ENCODE measurements at places on chromosomes 16 and 17.

- no peak for DNase-seq
These were observed 4.4 kb upstream of the SOX8 start for GRCh38 chr16:977081-977701.

DNA sequence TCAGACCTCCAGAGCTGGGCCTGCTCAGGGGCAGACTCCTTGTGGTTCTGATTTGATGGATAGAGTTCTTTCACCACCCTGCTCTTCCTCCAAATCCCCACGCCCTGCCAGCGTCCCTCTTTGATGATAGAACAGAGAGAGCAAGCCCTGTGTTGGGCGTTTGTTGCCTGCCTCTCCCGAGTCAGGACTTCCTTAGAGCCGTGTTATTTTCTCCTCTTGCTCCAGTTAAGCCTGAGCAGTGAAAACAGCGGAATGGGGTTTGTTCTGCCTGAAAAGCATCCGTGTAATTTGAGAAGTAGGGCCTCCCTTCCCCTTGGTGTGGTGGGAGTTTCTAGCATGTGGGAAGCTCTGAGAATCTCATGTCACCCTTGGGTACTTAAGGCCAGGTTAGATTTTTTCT, 22.1 kb downstream of the TMEM94 start:
- DNase-seq: no peak

DNA sequence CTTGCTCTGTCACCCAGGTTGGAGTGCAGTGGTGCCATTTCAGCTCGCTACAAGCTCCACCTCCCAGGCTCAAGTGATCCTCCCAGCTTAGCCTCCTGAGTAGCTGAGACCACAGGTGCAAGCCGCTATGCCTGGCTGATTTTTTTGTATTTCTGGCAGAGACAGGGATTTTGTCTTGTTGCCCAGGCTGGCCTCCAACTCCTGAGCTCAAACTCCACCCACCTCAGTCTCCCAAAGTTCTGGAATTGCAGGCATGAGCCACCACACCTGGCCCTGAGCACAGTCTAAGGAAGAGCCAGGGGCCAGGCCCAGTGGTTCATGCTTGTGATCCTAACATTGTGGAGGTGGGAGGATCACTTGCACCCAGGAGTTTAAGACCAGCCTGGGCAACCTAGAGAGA, 21.8 kb upstream of the BCO1 start:
- DNase-seq: no peak

DNA sequence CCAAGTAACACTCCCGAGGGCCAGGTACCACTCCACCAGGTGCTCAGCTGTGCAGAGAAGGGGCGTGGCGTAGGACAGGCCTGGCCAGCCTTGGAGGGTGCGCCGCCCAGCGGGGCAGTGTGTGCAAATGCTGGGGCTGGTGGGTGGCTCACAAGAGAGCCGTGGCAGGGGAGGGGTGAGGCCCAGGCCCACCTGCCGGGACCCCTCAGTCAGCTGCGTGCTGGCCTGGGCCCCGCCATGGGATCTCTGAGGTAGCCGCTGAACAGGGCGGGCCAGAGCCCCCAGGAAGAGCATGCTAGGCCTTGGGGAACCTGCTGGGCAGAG, 8.8 kb downstream of the TPSG1 start:
- DNase-seq: no peak

- DNase-seq: no peak
These were observed 4.0 kb upstream of the WNT3 start for GRCh38 chr17:46822388-46822921.

GRCh38 chr16:12881182-12881581, 20.2 kb upstream of the SHISA9 start:
- DNase-seq: no peak

- DNase-seq: no peak
These were observed 506 bp upstream of the COG7 start for GRCh38 chr16:23453338-23454052.

- DNase-seq: no peak
These were observed 83.2 kb downstream of the GRIN2A start for GRCh38 chr16:10098991-10099390.

DNA sequence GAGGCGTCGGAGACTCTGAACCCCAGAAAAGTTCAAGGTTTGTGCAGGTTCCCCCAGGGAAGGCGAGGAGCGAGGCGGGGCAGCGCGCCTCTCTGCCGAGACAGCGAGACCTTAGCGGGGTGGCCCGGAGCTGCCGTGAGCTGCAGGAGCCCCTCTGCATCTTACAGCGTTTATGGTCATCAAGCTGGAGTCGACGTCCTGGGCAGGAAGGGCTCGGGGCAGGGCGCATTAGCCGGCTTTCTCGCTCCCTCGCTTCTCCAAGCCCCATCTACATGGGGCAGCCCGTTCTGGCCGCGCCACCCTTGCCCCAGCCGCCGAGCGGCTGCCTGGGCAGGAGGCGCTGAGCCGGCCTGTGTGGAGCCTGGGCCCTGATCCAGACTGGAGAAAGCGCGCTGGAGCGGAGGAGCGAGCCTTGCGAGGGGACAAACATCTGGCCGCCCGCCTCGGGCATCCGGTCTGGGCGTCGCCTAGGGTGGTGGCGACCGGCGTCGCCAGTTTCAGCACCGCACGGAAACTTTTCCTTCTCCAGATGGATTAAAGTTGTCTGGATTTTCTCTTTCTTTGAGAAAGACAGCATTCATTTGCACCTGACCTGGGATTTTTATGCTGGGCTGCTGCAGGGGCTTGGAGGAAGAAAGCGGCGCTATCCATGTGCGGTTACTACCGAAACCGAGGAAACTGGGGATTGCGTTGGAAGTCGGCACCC, 750 bp downstream of the TMEM132E start:
- DNase-seq: no peak

DNA sequence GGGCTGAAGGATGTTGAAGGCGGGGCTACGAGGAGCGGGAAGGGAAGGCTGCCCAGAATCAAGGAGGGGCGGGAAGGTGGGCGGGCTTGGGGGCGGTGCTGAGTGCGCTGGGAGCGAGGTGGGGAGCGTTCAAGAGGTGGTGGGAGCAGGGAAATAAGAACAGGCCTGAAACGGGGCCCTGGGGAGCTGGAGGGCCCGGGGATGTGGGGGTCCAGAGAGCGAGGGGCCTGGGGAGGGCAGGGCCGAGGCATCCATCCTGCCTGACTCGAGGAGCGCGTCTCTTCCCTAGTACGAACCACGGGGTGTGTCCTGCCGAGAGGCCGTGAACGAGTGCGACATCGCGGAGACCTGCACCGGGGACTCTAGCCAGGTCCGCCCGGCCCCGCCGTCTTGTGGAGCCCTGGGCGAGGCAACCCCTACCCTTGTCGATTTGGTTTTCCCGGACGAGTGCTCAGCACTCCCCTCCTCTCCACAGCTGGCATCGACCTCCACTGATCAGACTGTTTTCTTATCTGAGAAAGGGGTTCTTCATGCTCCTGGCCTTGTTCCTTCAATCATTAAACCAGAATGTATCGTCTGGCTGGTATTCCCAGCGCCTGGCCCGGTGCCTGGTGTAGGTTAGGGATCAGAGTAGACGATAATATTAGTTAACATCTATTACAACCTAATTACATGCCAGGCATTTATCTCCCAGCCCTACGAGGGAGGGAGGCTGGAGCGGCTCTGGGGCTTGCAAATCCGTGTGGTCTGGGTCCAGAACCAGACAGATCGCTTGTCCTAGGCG, 17.2 kb downstream of the ADAM11 start:
- no peak for DNase-seq

GRCh38 chr17:74961657-74962350, 10.8 kb downstream of the HID1 start:
- DNase-seq: peak; percentile 75

- DNase-seq: no peak
These were observed 923 bp downstream of the TLCD3B start for GRCh38 chr16:30030011-30030685.

GRCh38 chr17:44558334-44558709, 1.0 kb downstream of the FZD2 start:
- DNase-seq: no peak

GRCh38 chr17:1764284-1764683, 2.4 kb downstream of the SERPINF1 start:
- peak; percentile 95 for DNase-seq

DNA sequence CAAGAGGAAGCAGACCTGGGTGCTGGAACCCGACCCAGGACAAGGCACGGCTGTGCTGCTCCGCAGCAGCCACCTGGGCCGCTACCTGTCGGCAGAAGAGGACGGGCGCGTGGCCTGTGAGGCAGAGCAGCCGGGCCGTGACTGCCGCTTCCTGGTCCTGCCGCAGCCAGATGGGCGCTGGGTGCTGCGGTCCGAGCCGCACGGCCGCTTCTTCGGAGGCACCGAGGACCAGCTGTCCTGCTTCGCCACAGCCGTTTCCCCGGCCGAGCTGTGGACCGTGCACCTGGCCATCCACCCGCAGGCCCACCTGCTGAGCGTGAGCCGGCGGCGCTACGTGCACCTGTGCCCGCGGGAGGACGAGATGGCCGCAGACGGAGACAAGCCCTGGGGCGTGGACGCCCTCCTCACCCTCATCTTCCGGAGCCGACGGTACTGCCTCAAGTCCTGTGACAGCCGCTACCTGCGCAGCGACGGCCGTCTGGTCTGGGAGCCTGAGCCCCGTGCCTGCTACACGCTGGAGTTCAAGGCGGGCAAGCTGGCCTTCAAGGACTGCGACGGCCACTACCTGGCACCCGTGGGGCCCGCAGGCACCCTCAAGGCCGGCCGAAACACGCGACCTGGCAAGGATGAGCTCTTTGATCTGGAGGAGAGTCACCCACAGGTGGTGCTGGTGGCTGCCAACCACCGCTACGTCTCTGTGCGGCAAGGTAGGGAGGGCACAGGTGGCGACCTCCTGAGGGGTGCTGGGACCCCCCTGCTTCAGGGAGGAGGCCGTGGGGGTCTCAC, 667 bp downstream of the FSCN2 start:
- DNase-seq: no peak

GRCh38 chr17:16106161-16106891, 106.7 kb downstream of the TTC19 start:
- DNase-seq: peak; percentile 94

All from LHCN-M2 (cell line).